Effector memory CD8-positive, alpha-beta T cell (primary cell): ENCODE measurements at places on chromosomes 2 and 18.

GRCh38 chr2:136572335-136572734 lies 193.0 kb upstream of the THSD7B start:
- H3K4me3 ChIP-seq, result no peak overlapping the region
- H3K36me3 ChIP-seq, result no peaks in the 10 kb centered on the region
- no peak for DNase-seq
- H3K27ac ChIP-seq, result no peak overlapping the region
- peaks cover 15% of the 10 kb centered on the region for H3K27me3 ChIP-seq

DNA sequence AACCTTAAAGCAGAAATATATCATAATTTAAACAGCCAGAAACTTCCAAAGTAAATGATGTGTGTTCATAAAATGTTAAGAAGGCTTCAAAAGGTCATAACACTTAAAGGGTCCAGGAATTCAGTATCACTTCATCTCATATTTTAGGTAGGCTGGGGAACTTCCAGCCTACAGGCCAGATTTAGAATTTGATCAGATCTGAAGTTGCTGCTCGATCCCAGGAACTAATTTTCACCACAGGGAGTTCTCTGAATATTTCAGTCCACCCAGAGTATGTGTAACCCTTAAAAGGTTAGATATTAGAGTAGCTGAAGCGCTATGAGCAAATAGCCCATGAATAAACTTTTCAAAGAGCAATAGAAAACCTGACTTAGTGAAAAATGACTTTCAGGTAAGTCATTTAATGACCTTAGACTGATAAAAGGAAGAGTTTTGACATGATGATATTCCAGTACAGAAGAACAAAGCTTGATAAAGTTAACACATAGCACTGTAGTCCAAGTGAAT lies 1.7 kb downstream of the WIPF1 start:
- no peaks in the 10 kb centered on the region for H3K27me3 ChIP-seq
- H3K27ac ChIP-seq, result peak overlapping the region; percentile 98
- peaks cover 50% of the 10 kb centered on the region for H3K4me1 ChIP-seq
- peak overlapping the region; percentile 91 for H3K4me3 ChIP-seq

- no peak overlapping the region for H3K4me3 ChIP-seq
- H3K4me1 ChIP-seq, result no peaks in the 10 kb centered on the region
- no peak for DNase-seq
- H3K36me3 ChIP-seq, result no peaks in the 10 kb centered on the region
- no peak overlapping the region for H3K27ac ChIP-seq
These were observed 851.8 kb upstream of the CRIM1 start for GRCh38 chr2:35503738-35504199.

DNA sequence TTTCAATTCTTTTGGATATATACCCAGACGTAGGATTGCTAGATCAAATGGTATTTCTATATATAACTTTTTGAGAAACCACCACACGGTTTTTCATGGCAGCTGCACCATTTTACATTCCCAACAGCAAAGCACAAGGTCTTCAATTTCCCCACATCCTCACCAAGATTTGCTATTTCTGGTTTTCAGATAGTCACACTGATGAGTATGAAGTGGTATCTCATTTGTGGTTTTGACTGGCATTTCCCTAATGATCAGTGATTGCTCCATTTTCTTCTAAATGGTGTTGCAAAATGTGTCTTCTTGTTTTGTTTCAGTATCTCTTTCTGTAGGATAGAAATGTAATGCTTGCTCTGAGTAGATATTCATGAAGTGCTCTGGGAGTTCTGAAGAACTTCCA lies 52.0 kb downstream of the ANKRD44 start:
- peaks cover 63% of the 10 kb centered on the region for H3K4me1 ChIP-seq
- no peaks in the 10 kb centered on the region for H3K27me3 ChIP-seq
- H3K4me3 ChIP-seq, result peak overlapping the region; percentile 58
- no peak for DNase-seq
- peaks cover 47% of the 10 kb centered on the region for H3K36me3 ChIP-seq
- H3K27ac ChIP-seq, result peak overlapping the region; percentile 99

DNA sequence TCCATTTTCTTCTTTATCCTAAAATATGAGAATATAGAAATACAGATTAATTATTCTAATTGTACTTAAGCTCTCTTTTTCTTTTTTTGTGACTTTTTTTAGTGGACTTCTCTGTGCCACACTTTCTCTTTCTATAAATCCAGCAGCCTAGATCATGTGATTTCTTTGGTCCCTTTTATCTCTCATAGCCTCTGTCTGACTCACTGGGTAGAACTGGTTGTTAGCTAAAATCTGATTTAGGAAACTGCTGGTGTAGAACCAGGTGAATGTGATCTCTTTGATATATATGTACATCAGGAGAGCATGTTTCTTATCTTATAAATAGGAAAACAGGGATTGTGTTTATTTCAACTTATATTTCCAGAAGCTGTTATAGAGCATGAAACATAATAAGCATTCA lies 54.9 kb downstream of the VRK2 start:
- peaks cover 5% of the 10 kb centered on the region for H3K4me1 ChIP-seq
- H3K36me3 ChIP-seq, result no peaks in the 10 kb centered on the region
- H3K4me3 ChIP-seq, result no peak overlapping the region
- DNase-seq, result no peak
- no peak overlapping the region for H3K27ac ChIP-seq

DNA sequence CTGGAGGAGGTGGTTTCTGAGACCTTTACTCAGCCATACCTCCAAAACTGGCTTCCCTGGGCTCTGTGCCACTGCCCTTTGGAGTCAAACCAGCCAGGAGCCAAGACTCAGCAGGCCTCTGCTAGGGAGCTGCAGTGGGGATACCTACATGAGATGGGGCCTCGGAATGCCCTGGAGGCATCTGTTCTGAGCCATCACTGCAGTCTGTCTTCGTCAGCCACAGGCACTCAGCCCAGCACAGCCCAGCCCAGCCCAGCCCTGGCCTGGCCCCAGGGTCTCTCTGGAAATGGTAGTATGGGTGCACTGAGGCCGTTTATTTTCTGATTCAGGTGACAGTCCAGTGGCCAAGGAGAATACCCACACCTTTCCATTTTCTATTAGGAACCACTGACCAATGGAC lies 209.8 kb downstream of the CELF4 start:
- H3K4me1 ChIP-seq, result no peaks in the 10 kb centered on the region
- no peak overlapping the region for H3K4me3 ChIP-seq
- H3K27ac ChIP-seq, result no peak overlapping the region
- H3K27me3 ChIP-seq, result no peaks in the 10 kb centered on the region
- H3K36me3 ChIP-seq, result no peaks in the 10 kb centered on the region

DNA sequence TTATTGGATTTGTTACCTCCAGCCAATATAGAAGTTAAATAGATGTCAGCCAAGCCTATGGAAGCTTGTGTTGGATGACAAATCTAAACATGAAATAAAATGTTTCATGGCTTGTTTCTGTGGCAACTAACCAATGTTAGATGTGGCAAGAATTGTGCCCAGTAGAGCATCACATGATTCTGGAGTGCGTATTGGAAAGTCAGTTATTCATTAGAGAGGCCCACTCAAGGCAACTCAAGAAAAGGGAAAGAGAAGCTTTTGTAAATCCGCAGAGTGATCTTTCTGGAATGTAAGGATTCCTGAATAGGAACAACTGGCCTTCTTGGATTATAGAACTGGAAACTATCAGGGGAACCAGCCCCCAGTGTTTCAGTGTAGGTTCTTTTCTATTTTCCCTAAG lies 162.9 kb downstream of the TMEM247 start:
- H3K36me3 ChIP-seq, result peaks cover 14% of the 10 kb centered on the region
- H3K4me1 ChIP-seq, result peaks cover 4% of the 10 kb centered on the region
- no peak overlapping the region for H3K27ac ChIP-seq
- DNase-seq, result no peak
- no peaks in the 10 kb centered on the region for H3K27me3 ChIP-seq
- H3K4me3 ChIP-seq, result no peak overlapping the region

DNA sequence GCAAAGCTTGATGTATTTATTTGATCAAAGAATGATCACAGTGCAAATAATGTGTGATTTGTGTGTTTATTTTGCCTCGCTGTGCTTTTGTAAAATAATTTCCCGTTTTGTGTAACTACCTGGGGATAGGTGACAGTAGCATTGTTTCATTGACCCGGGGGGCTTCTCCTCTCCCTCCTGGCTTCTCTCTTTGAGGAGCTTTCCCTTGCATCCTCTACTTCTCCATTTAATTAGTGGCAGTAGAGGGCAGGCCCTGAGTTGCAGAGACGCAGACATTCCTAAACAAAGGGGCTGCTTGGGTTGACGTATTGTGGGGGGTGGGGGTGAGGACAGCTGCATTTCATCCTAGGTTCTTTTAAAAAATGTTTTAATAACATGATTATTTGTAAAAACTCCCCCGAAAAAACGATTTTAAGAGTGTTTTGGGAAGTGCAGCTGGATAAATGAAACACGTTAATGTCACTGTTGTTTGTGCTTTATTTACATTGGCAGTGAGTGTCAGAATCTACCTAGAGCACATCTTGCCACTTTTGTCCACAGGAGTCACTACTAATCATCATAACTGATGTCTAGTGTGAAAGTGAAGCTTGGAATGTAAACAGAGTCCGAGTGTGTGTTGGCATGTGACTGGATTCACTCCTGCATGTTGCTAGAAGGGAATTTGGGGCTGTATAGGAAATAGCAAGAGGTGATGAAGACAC lies 2.2 kb downstream of the NEDD4L start:
- H3K27me3 ChIP-seq, result peaks cover 23% of the 10 kb centered on the region
- peaks cover 12% of the 10 kb centered on the region for H3K36me3 ChIP-seq
- no peak for DNase-seq
- peak overlapping the region; percentile 97 for H3K4me3 ChIP-seq

- no peak overlapping the region for H3K4me3 ChIP-seq
- no peaks in the 10 kb centered on the region for H3K4me1 ChIP-seq
- DNase-seq, result no peak
- H3K36me3 ChIP-seq, result no peaks in the 10 kb centered on the region
These were observed 79.4 kb upstream of the ARHGAP28 start for GRCh38 chr18:6650127-6650507.

GRCh38 chr2:18559531-18560030 lies 872 bp downstream of the RDH14 start:
- peaks cover 11% of the 10 kb centered on the region for H3K36me3 ChIP-seq
- H3K4me3 ChIP-seq, result peak overlapping the region; percentile 88
- H3K27ac ChIP-seq, result peak overlapping the region; percentile 97
- H3K4me1 ChIP-seq, result peaks cover 21% of the 10 kb centered on the region
- no peak for DNase-seq
- no peaks in the 10 kb centered on the region for H3K27me3 ChIP-seq

- no peak overlapping the region for H3K27ac ChIP-seq
- peaks cover 27% of the 10 kb centered on the region for H3K27me3 ChIP-seq
- H3K4me1 ChIP-seq, result no peaks in the 10 kb centered on the region
- no peak for DNase-seq
These were observed 29.6 kb upstream of the IL1R1 start for GRCh38 chr2:102112692-102113665.

- H3K36me3 ChIP-seq, result no peaks in the 10 kb centered on the region
- no peak overlapping the region for H3K27ac ChIP-seq
- DNase-seq, result no peak
These were observed 93.7 kb upstream of the KLHL29 start for GRCh38 chr2:23291239-23291638.

- no peaks in the 10 kb centered on the region for H3K36me3 ChIP-seq
- H3K27me3 ChIP-seq, result peaks cover 26% of the 10 kb centered on the region
- no peak for DNase-seq
- H3K4me1 ChIP-seq, result no peaks in the 10 kb centered on the region
These were observed 343.5 kb downstream of the MTX2 start for GRCh38 chr2:176612736-176613135.

GRCh38 chr2:202311823-202312388 lies 46.3 kb downstream of the NOP58 start:
- peaks cover 4% of the 10 kb centered on the region for H3K36me3 ChIP-seq
- H3K4me1 ChIP-seq, result no peaks in the 10 kb centered on the region
- no peak overlapping the region for H3K4me3 ChIP-seq
- no peak for DNase-seq
- H3K27me3 ChIP-seq, result no peaks in the 10 kb centered on the region
- peak overlapping the region; percentile 76 for H3K27ac ChIP-seq

DNA sequence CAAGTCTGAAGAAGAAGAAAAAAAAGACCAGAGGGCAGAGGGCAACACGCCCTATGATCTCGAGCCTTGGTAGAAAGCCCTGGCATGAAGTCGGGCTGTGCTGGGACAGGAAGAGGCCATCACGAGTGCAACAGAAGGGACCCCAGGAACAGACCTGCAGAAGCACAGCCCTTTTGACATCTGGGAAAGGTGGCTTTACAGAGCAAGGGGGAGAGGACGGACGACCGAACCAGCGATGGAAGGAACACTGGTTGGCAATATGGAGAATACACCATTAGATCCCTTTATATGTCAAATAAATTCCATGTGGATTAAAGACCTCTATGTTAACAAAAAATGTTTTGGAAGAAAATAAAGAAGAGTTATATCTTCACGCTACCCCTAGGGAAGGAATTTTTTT lies 10.7 kb downstream of the KIF1A start:
- H3K36me3 ChIP-seq, result no peaks in the 10 kb centered on the region
- no peak overlapping the region for H3K27ac ChIP-seq
- DNase-seq, result no peak
- H3K27me3 ChIP-seq, result peaks cover 12% of the 10 kb centered on the region

DNA sequence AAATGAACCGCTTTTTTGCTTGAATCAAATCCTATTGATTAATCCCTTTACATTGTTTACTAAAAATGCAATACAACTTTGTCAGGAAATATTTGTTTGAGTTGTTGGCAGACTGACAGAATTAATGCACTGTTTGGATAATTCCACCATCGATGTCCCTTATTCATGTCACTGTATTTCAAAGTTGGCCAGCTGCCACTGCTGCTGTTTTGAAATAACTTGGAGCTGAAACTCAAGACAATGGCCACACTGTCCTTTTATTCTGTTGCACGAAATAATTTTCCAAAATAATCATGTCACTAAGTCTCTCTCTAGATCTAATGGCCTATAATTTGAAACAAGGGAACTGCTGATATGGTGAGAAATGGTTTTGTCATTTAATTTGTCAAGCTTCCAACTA lies 55.2 kb upstream of the PAX3 start:
- no peak overlapping the region for H3K4me3 ChIP-seq
- H3K36me3 ChIP-seq, result no peaks in the 10 kb centered on the region
- no peak for DNase-seq
- H3K27me3 ChIP-seq, result no peaks in the 10 kb centered on the region
- H3K4me1 ChIP-seq, result no peaks in the 10 kb centered on the region
- H3K27ac ChIP-seq, result no peak overlapping the region

DNA sequence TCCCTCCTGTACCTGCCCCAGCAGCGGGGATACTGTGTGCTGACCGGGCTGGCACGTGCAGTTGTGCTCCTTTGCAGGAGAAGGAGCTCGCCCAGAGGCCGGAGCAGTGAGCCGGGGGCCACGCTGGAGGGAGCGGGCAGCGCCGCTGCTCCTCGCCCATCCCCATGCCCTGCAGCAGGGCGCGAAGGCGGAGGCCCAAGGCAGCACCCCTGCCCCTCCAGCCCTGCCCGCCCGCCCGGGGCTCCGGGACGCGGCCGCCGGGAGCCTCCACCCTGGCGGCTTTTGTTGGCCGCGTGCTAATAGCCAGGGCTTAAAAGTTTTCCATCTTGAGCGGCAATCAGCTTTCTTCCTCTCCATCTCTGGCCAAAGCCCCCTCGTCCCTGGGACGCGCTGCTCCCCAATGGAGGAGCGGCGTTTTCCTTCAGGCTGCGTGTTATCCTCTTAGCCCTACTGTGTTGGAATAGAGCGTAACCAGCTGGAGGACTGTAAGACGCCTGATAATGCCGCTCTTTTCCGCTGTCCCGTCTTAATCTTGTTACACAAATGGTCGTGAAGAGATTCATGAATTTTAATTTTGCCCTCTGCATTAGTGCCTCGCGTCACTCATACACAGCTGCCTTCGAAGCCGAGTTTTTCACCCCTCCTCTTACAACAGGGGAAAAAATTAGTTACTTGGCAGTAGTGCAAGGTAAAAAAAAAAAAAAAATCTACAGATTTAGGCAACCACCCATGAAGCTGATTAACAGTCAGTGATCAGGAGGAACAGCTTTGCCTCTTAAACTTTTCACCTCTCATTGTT lies 172.9 kb upstream of the SIX3 start:
- H3K36me3 ChIP-seq, result no peaks in the 10 kb centered on the region
- H3K27me3 ChIP-seq, result no peaks in the 10 kb centered on the region
- no peak overlapping the region for H3K27ac ChIP-seq
